Mucosa of gallbladder (tissue), 1 donor: ENCODE measurements at places on chromosomes 3 and 15. TPM values are rescaled to one million over a fixed set of nuclear protein-coding genes. Genes with fewer than 3 reads are reported as not detected.

DNA sequence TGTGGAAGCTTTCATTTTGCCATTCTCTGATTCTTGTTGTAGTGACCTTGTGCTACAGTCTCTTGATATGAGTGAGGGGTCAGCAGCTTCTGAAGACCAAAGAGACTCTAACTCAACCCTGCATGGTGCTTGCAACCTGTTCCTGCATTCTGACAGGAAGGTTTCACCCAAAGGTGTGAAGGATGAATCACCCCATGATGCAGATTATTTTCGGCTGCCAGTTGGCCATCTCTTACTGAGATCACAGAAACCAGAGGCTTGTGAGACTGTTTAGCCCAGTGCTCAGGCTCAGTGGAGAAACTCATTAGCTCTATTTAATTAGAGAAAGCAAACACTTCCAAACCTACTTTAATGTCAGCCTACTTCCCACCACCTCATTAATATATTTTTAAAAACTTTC lies 29.2 kb upstream of the TPRG1 start:
- no peak for DNase-seq

GRCh38 chr3:195044411-195044810 lies 226.5 kb downstream of the XXYLT1 start:
- no peak for DNase-seq

DNA sequence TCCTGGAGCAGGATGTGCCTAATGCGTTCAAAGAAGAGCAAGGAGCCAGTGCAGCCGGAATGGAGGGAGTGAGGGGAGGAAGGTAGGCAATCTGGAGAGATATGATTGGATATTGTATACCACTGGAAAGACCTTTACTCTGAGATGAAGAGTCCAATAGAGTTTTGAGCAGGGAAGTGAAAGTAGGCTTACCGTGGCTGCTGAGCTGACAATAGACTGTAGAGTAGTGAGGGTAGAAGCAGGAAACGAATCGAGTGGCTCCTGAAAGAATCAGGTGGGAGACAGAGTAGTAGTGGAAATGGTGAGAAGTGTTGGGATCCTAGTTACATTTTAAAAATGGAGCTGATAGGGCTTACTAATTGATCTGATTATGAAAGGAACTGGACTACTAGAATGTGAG lies 51.8 kb upstream of the NUDT16 start:
- no peak for DNase-seq

SH3GL3 gene
- total RNA-seq: not detected

ST8SIA2 gene
- 0.09 TPM for total RNA-seq

DNA sequence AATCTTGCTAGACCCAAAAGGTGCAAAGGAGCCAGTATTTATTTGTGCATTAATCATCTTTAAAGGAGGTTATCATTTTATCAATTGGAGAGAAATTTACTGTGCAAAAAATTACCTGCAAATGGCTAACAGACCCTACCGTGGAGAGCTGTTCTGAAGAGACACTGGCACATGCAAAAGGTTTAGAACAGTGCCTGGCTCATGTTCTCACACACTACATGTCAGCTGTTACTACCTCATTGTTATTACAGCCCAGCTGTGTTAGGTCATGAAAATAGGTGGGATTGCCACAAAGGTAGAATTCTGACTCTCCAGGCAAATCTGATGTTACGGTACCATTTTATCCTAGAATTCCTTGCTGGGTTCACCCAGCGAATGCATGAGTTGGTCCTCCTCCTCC lies 137.3 kb downstream of the SNRK start:
- DNase-seq: no peak

GRCh38 chr3:172113710-172114109 lies 74.3 kb downstream of the FNDC3B start:
- DNase-seq: no peak

DNA sequence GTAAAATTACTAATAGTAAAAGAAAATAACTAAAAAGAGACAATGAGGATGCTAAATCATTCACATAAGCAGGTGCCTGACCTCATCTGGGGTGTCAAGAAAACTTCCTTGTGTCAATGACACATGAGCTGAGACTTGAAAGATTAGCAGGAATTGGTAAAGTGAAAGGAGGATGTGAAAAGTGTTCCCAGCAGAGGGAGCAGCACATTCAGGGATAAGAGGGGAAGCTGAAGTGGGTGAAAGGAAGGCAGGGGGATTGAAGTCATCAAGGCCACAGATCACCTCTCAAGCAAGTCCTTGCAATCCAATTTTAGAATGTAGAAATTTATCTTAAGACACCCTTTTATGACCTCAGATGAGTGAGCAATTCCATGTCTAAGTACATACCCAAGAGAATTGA lies 60.2 kb upstream of the ACP3 start:
- no peak for DNase-seq

- no peak for DNase-seq
Observed at GRCh38 chr3:190336516-190337189, 14.4 kb upstream of the CLDN1 start.

SEMA3G gene
- total RNA-seq: 11.6 TPM

DNA sequence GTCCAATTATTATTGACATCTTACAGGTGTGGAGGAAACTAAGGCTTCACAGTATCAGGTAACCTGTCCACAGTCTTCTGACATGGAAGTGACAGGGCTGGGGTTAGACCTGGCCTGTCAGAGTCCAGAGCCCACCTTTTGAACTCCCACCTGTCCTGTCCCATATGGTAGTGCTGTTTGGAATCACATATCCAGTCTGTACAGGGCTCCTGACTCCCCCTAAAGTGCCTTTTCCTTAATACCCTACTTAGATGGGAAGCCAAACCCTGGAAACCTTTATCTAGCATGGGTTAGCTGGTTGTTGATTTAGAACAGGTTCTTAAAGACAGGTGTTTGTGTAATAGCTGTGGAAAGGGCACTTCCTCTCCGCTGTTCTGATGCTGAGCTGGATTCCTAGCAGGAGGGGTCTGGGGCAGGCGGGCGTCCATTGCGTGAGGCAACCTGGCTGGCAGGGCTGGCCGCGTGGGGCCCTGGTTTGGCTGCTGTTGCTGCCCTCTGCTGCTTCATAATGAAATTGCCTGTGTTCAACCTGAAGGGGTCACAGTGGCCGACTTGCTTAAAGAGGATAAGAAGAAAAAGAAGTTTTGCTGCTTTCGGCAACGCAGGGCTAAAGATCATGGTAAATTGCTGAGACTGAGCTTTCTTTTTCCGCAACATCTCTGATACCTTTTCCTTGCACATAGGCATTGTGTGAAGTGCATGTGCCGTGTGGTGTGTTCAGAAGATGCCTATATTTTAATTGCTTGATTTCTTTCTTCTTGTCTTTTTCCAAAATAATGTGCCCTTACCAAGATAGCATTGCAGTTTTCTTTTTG lies 136.2 kb downstream of the CHDH start:
- DNase-seq: peak; percentile 55

- no peak for DNase-seq
Observed at GRCh38 chr3:9915254-9916141, 1.4 kb upstream of the IL17RC start.

GOLGA6L4 gene
- 1.8 TPM for total RNA-seq

DNA sequence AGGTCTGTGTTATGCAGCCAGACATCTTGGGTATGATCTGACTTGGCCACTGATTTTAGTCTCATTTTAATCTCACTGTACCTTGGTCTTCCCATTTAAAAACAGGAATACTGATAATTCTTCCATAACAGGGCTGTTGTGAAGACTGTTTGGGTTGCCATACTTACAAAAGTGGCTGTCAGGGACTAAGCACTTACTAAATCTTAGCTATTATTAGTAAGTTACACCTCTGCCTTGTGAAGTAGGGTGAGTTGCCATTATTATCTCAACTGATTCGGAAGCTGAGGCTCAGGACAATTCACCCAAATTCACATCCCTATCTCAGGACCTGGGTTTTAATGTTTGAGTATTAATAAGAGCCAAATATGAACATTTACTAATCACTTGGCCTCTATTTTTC lies 12.7 kb downstream of the ZNF385D start:
- no peak for DNase-seq

GRCh38 chr3:139491966-139492365 lies 15.7 kb upstream of the RBP2 start:
- no peak for DNase-seq

GRCh38 chr3:115790759-115791158 lies 167.4 kb downstream of the GAP43 start:
- DNase-seq: peak; percentile 67

GOLGA8T gene
- 0.66 TPM for total RNA-seq

SLC28A2 gene
- total RNA-seq: 86.6 TPM

ZDHHC23 gene
- 7.7 TPM for total RNA-seq

- DNase-seq: no peak
Observed at GRCh38 chr15:63933522-63933921, 99.8 kb upstream of the HERC1 start.

- DNase-seq: no peak
Observed at GRCh38 chr15:83209333-83209732, 1.7 kb upstream of the HDGFL3 start.
